ENCODE measurements at places on chromosomes 2 and 18.

- no peak for DNase-seq
Observed at GRCh38 chr2:30208453-30208852, 22.9 kb upstream of the LBH start.

GRCh38 chr2:163077241-163077640 lies 238.7 kb upstream of the KCNH7 start:
- DNase-seq, result no peak

DNA sequence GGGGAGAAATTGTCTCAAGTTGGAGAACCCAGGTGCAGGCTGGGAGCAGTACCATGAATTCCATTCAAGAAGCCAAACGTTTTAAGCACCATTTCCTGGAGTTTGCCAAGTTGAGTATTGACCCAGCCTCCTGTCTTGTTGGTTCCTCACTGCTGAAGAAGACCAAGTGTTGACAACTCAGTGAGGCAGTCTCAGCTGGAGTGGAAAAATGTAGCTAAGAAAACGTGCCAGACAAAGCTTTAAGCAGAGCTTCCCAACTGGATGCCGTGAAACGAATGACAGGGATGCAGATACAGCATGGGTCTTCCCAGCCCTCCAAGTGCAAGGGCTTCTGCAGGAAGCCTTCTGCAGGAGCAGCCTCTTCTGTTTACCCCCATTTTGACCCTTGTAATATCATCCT lies 778 bp upstream of the INPP1 start:
- no peak for DNase-seq

DNA sequence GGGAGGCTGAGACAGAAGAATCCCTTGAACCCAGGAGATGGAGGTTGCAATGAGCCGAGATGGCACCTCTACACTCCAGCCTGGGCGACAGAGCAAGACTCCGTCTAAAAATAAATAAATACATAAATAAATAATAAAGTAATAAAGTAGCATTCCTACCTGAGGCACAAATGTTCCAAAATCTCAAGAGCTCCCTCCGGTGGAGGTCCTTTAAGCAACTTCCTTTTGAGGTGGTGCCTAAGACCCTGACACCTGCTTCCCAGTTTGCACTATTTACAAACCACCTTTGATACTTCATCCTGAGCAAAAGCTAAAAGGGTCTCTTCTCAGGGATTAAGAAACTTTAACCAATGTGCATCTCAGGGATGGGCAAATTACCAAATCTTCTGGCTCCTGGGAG lies 505.1 kb downstream of the CNTNAP5 start:
- DNase-seq, result no peak

- peak; percentile 51 for DNase-seq
Observed at GRCh38 chr2:190781604-190782198, 98.9 kb upstream of the GLS start.

DNA sequence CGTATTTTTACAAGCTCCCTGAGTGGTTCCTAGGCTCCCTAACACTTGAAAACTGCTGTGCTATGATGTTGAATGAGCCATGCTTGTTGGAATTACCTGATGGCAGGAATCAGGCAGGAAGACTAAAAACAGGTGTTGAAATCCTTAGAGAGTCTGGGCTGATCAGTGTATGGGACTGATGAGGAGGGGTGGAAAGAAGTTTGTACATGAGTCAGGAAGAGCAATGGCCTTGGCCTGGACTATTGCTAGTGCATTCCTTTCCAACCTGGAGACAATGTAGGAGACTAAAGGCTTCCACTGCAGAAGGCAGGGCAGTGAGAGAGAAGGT lies 25.0 kb upstream of the TMBIM1 start:
- DNase-seq, result no peak

DNA sequence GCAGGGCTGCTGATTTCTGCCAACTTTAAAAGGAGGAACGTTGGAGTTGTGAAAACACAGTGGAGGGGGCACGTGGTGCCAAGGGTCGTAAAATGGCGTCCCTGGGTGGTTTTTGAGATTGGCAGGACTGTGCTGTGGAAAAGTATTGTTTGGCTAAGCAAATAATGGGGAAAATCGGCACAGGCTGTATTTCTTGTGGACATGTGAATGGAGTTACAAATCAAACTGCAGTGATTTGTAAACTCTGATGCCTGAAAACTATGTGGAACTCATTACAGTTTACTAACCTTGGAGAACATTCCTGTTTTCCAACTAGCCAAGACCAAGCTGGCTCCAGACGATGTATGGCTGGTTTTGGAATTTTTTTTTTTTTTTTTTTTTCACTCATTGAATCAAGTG lies 68.7 kb downstream of the KCTD1 start:
- no peak for DNase-seq

DNA sequence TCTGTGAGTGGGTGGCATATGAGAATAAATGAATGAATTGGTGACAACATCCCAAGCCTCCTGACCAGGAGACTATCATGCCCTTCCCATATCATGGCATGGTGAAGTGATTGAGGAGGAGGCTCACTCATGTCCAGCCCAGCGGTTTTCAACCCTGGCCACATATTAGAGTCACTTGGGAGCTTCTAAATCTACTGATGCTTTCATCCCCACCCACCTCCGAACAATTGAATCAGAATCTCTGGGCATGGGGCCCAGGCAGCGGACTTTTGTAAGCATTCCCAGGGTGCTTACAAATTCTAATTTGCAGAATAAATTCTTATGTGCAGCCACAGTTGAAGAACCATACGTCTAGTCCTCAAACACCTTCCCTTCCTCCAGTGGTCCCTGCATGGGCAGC lies 81.7 kb upstream of the SEC11C start:
- no peak for DNase-seq

DNA sequence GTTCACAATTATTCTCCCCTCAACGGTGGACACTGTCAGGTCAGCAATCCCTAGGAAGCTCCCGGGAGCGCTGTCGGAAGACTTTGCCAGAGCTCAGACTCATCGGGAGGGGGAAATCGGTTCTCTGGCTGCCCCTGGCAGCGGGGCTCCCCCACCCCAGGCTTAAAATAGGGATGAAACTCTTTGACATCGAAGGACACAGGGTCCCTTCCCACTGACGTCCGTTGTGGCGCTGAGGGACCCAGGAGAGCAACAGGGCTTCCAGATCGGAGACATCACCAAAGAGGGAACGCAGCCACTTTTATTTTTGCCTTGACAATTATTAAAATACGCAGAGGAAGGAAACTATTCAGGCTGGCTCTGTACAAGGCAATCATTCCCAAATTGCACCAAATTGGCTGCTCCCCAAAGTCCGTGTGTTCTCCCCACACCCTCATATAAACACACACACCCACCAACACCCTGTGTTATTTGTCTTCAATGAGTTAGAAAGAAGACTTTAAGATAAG lies 249.0 kb downstream of the CDH20 start:
- no peak for DNase-seq

- no peak for DNase-seq
Observed at GRCh38 chr2:175156534-175156933, 11.5 kb downstream of the ATF2 start.

GRCh38 chr18:9982711-9983110 lies 68.9 kb downstream of the VAPA start:
- DNase-seq, result no peak

DNA sequence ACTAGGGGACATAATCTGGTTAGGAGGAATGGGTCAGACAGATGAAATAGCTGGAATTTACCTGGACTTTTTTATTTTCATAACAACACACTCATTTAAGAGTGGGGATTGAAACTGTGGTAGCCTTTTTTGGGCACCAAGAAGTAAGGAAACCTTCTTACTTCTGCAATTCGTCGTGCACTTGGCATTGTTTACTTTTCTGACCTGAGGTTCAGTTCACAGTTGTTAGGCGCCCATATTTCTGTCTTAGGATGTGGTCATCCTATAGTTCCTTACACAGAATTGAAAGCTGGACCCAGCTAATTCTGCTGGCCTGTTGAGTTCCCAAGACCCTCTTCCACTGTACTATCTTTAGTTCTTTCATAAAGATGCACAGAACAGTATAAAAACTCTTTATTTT lies 72.9 kb downstream of the TMX3 start:
- DNase-seq, result no peak

DNA sequence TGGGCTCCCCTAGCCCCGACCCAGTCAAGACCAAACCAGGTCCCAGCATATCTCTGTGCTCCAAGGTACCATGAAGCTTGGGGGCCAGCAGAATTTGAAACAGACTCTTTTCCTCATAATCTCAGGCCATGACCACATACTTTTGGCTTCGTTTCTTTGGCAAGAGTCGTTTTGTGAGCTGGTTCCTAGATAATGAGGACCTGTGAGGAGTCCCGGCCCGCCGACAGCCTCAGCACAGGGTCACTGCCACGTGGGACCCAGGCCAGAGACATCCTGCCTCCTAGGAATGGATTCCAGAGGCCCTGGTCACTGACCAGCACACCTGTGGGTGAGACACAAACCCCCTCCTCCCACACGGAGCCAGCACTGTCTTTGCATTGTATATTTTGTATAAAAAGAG lies 73.5 kb downstream of the VAPA start:
- no peak for DNase-seq

DNA sequence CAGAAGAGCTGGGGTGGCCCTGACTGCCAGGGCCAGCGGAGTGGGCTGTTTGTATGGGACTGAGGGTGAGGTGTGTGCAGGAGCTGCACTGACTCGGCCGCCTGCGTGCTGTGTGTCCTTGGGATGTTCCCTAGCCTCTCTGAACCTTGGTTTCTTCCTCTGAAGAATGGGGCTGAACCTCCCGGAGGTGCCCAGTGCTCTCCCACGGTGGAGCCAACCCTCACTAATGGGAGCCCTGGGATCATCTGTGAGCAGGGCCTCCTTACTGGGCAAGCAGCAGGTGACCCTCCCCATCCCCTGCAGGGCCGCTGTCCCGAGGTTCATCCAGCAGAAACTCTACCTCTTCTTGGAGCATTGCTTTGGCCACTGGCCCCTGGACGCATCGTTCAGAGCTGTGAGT lies 11.7 kb upstream of the CCDC74A start:
- no peak for DNase-seq

- no peak for DNase-seq
Observed at GRCh38 chr18:28095041-28095440, 81.9 kb downstream of the CDH2 start.

DNA sequence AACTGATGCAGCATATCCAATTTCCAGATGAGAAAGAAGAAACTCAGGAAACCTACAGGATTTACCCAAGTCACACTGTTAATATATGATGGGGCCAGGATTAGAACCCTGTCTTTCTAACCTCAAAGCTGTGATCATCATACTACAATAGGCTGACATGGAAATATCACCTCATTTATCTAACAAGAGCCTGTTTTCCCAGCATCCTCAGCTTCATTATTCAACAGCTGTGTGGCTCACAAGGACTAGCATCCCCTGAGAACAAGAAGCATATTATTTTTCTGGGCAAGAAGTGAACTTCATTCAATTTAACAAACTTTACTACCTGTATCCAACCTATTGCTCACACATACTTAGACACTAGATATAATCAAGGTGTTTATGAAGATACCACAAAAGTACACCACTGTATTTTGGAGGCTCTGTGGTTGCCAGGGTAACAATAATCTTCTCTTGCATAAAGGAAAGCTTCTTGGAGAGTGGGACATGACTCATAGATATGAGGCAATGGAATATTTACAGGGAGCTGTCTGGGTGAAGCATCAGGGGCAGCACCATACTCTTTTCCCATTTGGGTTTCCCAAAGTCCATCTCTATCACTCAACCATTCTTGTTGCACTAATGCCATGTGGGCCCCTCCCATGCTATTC lies 218.2 kb downstream of the RAD51AP2 start:
- DNase-seq, result no peak

- no peak for DNase-seq
Observed at GRCh38 chr18:75931079-75931478, 503.6 kb upstream of the SMIM21 start.

DNA sequence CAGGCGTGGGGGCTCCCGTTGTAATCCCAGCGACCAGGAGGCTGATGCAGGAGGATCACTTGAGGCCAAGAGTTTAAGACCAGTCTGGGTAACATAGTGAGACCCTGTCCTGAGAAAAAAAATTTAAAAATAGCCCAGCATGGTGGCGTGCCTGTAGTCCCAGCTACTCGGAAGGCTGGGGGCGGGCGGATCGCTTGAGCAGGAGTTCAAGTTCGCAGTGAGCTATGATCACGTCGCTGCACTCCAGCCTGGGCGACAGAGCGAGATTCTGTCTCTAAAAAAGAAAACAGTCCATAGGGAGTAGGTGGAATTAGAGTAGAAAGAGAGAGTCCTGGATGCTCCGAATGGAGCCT lies 325 bp upstream of the TTLL4 start:
- DNase-seq, result no peak

GRCh38 chr2:182422864-182423263 lies 4.0 kb downstream of the PDE1A start:
- DNase-seq, result no peak

GRCh38 chr2:134226601-134227000 lies 27.3 kb upstream of the MGAT5 start:
- no peak for DNase-seq

DNA sequence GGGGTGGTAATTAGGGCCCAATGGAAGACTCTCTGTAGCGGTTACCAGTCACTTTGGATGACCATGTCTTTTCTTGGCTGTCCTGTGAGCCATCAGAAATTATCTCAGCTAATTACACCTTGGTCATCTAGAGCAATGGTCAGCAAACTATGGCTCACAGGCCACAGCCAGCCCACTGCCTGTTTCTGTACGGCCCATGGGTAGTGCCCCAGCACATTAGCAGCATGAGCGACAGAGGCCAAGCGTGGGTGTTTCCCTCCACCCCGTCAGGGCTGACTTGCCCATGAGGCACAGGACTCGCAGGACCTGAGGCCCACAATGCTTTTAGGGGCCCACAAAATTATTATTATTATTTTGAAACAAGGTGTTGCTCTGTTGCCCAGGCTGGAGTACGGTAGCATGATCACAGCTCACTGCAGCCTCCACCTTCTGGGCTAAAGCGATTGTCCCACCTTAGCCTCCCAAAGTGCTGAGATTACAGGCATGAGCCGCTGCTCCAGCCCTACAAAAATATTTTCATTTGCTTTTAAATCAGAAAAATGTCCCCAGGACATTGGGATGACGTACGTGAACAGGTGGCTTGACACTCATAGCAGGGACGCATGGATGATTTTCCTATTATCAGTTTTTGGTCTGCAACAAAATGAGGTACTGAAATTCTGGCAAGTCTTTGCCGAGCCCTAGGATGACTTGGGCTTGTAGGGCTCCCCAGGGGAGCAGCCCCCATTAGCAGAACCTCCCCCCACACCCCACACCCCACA lies 29.3 kb upstream of the CEP68 start:
- no peak for DNase-seq

DNA sequence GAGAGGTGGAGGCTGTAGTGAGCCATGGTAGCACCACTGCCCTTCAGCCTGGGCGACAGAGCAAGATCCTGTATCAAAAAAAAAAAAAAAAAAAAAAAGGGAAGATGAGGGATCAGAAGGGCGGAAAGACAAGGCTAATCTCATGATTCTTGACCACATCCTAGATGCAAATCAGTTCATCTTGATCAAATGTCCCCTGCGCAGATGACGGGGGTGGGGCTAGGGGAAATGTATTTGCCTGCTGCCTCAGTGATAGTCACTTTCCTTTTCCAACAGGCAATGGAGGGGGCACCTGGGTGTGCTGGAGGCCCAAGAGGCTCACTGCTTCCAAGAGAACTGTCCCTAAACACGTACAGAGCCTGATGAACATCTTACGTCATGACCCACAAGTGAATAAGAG lies 3.7 kb upstream of the EMILIN2 start:
- no peak for DNase-seq

Measured in stimulated activated CD4-positive, alpha-beta T cell treated with anti-CD3 and anti-CD28 coated beads, Interleukin-15, amount 100 ng/mL, for 48 hours (primary cell).